ENCODE measurements at places on chromosomes 1 and 21.

GRCh38 chr1:168861421-168862004 lies 132.5 kb upstream of the DPT start:
- no peak for DNase-seq

DNA sequence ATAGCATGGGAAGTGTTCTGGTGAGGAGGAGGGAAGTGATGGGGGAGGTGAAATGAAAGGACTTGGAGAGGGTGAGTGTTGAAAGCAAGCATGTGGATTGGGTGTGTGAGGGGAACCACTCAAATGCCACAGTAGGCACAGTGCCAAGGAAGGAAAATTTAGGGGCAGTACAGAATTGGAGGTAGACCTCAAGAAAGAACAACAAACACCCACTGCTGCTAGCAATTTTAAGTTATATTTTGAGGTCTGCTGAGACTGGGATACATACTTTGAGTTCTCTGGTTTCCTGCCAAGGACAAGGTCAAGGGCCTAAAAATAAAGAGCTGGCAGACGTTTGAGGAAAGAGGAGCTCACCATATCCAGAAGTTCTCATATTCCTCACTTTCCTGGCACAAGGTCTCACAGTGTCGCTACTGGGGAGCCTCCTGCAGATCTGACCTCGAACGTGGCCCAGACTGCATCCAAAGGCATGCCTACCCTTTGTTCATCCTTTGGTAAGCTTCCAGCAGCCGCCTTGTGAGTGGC lies 104.0 kb downstream of the BRINP2 start:
- peak; percentile 62 for DNase-seq

- peak; percentile 56 for DNase-seq
Measured at GRCh38 chr1:184152434-184152898, 100.9 kb downstream of the TSEN15 start.

GRCh38 chr1:112833806-112834205 lies 118.7 kb upstream of the PPM1J start:
- DNase-seq = no peak

DNA sequence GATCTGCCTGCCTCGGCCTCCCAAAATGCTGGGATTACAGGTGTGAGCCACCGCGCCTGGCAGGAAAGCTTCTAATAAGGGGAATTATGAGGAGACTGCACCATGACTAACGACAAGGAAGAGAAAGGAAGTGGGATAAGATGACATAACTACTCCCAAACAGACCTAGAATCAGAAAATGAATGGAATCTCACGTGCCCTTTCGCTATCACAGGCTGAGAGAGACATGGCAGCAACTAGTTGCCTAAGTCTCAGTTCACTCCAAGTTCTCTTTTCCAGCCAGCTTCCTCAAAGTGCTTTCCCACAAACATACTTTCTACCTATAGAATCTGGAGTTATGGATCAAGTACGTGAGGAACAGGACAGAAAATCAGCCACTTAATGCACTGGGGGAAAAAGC lies 2.0 kb downstream of the PI4KB start:
- no peak for DNase-seq

DNA sequence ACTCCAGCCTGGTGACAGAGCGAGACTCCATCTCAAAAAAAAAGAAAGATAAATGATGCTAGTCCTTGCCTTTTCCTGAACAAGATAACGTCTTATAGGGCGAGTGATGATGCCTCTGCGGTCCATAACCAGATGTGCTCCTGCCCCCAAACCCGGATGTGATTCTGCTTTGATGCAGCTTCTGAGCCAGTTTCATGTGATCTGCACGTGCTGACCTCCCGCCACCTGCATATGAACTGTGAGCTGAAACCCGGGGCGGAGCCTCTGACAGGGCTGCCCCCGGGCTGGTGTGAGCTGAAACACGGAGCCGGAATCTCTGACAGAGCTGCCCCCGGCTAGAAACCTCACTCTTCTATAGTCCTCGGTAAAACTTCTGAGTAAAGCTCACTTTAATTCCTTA lies 1.3 kb downstream of the KRTAP12-4 start:
- DNase-seq = no peak

DNA sequence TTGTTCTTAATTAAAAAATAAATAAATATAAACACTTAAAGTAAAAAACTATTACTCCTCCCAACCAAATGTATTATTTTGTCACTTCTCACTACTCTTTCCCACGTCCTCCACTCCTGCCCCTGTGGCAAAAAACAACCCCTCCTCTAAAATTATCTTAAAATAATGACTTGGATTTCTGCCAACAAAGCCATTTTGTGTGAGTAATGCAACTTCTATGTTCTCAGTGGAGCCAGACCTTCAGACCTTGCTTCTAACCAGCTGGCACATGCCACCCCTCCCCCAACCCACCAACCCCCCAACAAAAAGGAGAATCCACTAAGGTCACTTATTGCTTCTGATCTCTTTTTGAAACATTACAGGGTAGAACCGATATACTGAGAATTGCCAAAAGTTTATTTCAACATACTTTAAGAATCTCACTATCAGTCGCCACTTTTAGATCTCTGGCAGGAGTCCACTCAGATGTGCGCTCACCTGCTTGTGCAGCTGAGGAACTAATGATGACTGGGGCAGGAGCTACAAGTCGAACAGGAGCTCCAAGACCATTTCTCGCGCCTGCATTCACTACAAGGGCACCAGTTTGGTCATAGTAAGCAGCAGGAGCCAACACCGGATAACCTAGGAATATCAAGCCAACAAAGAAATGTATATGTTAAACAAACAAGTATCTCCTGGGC lies 58.3 kb upstream of the SDC3 start:
- peak; percentile 22 for DNase-seq

DNA sequence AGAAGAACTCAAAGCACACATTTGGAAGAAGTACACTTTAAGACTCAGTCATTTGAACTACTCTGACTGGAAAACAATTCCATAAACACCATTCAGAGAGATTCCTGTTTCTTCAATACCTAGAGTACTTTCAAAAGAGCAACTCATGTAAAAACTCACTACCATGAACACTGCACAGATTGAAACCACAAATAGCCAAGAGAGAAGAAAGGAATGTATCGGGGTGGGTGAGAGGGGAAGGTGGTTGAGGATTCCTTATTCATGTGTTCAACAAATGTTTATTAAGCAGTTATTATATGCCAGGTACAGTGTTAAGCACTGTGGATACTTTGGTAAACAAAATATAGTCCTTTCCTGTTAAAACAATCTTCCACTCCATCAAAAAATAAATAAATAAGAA lies 64.7 kb downstream of the NRIP1 start:
- peak; percentile 60 for DNase-seq

- DNase-seq = no peak
Measured at GRCh38 chr1:234503193-234504050, 24.4 kb upstream of the TARBP1 start.

GRCh38 chr1:57799490-57800115 lies 375.7 kb upstream of the DAB1 start:
- DNase-seq = no peak

- DNase-seq = no peak
Measured at GRCh38 chr1:232617237-232617636, 12.7 kb downstream of the SIPA1L2 start.

DNA sequence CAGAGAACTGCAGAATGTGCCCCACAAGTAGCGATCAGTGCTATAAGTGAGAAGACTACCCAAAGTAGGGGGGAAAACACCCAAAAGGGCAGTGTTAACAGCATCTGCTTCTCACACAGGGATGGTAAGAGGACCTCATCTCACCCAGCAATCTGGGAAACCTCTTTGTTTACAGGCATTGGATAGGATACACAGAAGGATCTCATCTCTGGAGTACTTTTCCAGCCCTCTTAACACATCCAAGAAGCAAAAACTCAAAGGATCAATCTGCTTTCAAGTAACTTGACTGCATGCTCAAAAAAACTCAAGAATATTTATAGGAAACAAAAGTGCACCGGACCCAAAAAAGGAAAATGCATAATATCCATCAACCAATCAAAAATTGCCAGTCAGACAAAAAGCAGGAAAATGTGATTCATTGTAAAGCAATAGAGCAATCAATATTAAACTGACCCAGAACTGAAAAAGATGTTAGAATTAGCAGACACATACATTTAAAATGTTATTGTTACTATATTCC lies 311.0 kb upstream of the CXADR start:
- no peak for DNase-seq

GRCh38 chr21:32279377-32279680 lies 480 bp upstream of the MIS18A start:
- no peak for DNase-seq

GRCh38 chr1:153293480-153293775 lies 19.3 kb downstream of the PGLYRP3 start:
- no peak for DNase-seq

DNA sequence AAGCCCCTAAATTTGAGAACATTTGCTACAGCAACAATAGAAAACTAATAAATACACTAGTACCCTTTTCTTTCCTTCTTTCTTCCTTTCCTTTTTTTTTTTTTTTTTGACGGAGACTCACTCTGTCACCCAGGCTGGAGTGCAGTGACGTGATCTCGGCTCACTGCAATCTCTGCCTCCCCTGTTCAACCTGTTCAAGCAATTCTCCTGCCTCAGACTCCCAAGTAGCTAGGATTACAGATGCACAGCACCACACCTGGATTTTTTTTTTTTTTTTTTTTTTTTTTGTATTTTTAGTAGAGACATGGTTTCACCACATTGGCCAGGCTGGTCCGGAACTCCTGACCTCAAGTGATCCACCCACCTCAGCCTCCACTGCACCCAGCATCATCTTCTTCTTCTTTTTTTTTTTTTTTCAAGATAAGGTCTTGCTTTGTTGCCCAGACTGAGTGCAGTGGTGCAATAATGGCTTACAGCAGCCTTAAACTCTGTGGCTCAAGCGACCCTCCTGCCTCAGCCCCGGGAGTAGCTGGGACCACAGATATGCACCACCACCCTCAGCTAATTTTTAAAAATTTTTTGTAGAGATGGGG lies 19.6 kb upstream of the CBR3 start:
- DNase-seq = no peak

- DNase-seq = no peak
Measured at GRCh38 chr1:17101261-17101660, 18.0 kb downstream of the PADI2 start.

GRCh38 chr1:79575424-79575823 lies 568.9 kb upstream of the ADGRL4 start:
- no peak for DNase-seq

DNA sequence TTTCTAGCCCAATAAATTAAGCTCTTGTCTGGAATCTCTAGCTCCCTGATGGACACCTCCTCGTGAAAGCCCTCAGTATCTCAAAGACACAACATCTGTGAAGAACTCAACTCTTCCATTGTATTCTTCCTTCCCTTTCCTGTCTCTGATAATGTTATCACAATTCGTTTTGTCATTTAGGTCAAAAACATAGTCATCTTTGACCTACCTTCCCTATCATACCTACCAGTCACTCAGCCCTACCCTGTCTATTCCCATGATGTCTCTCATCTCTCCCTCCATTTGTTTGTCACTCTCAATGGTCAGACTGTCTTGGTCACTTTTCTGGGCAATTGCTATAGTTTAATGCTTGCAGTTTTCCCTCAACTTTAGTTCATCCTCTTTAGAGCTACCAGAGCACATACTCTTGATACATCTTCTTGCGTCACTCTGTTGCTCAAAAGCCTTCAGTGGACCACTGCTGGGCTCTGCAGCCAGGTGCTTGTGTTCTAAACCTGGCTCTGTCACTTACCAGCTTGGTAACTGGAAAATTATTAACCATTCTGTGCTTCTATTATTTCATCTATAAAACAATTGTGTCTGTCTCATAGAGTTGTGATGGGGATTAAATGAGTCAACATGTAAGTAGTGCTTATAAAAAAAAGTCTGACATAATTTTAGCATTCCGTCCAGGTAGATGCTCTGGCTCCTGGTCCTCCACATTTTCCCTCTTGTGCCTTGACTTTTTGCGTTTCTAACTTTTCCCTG lies 39.6 kb downstream of the DDR2 start:
- no peak for DNase-seq

DNA sequence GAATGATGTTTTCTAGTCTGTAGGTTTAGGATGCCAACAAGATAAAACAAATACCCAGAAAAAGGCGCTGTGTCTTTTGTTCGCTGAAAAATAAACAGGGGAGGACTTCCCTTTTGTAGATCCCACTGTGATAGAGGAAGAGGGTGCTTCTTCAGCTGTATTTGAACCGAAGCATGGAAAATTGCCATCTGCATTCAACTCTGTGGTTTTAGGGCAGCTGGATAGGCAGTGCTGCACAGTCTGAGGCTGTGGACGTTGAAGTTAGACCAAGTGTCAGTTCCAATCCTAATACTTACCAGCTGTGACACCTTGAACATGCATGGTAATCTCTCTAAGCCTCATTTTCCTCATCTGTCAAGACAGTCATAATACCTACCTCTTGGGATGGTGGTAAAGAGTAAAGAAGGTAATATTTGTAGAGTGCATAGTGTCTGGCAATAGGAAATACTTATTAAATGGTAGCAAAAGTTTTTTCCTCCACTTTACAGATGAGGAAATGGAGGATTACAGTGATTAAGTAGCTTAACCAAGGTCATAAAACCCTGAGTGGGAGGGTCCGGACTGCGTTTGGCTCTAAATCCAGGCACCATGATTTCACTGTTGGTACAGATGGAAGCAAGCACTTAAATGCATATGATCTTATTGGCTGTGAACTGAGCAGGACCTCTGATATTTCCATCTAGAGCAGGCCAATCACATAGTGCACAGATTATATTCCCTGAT lies 48.5 kb downstream of the UTP25 start:
- DNase-seq = no peak

DNA sequence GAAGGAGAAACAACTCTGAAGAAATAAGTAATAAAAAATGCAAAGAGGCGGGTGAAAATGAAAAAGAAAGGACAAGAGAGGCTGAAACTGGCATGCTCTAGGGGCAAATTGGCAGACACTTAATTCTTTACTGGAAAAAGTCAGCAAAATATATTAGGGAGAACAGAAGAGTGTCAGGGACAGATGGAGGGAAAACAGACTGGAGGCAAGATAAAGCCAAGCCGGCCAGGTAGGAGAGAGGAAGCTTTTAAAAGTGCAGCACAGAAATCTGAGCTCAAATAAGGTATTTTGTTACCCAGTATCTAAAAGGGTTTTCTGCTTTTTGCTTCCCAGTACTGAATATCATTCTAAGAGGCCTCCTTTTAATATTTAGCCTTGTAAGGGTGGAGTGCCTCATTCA lies 339.3 kb downstream of the PAPPA2 start:
- DNase-seq = no peak

- DNase-seq = no peak
Measured at GRCh38 chr1:205639567-205639966, 7.8 kb upstream of the ELK4 start.

- no peak for DNase-seq
Measured at GRCh38 chr1:84669831-84670230, 20.4 kb downstream of the SSX2IP start.
